Effector memory CD8-positive, alpha-beta T cell (primary cell): ENCODE measurements at places on chromosomes 6 and 20.

GRCh38 chr20:41426086-41426830 is 59.6 kb upstream of the EMILIN3 start:
- DNase-seq = no peak

DNA sequence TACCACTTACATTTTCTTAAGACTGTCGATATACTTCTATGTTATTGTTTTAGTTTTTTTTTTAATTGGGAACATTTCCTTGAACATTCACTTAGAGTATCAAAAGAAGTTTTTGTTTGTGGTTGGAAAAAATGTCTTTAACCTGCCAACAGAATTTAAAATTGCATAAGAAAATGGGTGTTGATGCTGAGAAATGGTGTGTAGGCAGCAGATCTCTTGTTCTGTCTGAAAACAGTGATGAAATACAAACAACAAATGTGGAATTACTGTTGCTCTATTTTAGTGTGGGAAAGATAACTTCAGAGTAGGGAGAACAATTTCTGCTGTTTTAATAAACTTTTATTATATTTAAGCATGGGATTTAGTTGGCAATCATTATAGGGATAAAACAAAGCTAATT is 293.5 kb downstream of the CDKAL1 start:
- DNase-seq = no peak

DNA sequence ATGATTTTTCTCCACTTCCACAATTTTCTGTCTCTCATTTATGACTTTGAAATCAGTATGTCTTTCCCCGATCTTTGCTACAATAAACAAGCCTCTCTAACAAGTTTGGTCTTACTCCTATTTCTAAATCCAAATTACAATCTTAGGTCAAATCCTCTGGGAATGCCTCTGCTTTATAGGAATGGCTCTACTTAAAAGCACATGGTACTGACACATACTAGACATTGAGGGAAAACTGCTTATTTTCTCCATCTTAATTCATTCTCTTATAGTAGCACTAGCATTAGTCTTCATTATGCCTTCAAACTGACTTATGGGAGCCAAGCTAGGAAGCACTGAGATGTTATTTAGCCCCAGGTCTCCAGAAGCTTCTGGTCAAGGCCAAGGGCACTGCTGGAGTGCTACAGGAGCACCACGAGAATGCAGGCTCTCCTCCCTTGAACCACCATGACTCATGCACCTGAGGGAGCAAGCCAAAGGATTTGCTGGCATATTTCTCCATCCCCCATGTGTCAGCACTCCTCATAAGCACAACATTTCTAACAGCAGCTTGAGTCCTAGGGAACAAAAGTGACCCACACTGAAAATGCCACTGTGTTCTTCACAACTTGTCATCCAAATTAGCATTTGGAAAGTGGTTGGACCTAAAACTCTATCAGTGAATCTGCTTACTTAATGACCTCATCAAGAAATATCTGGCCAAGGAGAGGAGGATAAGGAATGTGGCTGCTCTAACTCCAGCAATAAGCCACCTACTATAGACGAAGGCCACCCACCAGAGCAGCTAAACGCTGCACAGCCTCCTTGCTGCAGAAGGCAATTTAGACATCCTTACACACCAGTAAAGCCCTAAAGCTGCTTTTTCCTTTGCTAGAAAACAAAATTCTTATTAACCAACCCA is 156.8 kb upstream of the KCNQ5 start:
- no peak for DNase-seq

GRCh38 chr6:43172104-43173007 is 1.3 kb downstream of the SRF start:
- DNase-seq = peak; percentile 19

- no peak for DNase-seq
Measured at GRCh38 chr6:115573861-115574260, 486.8 kb downstream of the FRK start.

DNA sequence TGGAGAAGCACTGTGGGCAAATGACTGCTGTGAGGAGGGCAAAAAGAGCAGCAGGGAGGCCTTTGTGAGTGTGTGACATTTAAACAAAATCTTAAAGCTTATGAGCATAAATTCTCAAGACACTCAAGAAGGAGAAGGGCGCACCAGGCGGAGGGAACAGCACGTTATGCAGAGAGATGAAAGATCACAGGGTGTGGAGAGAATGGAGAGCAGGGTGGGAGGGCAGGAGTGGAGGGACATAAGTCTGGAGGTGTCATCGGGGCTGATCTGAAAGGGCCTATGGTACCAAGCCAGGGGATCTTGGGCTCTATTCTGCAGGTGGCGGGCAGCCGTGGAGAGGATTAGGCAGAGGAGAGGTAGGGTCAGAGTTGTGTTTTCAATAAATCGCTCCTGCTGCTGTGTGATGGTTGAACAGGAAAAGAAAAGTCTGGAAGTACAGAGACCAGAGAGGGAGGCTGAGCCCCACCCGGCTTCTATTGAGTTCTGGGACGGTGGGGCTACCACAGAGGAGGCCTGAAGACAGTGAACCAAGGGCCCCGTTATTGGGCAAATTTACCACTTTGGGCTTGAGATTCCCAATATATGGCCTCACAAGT is 24.3 kb upstream of the DLGAP4 start:
- no peak for DNase-seq

DNA sequence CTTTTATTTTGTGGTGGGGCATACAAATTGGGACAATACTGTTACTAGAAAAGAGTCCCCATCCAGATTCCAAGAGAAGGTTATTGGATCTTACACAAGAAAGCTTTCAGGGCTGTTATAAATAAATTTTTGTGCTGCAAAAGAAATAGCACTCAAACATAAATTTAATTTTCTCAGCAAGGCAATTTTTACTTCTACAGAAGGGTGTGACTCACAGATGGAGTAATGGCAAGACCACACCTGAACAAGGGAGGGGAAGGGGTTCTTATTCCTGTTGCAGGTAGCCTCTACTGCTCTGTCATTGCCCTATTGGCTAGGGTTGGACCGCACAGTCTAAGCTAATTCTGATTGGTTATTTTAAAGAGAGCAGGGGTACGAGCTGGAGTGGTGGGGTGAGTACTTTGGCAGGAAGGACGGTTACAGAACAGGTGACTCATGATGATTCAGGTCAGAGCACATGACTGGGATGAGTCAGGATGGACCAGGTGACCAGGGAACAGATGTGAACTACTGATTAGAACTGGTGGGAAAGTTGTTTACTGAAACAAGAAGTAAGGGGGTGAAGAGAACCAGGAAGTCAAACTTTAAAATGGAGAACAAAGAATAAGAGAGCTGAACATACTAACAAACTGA is 41.1 kb downstream of the CNR1 start:
- no peak for DNase-seq

GRCh38 chr20:45061244-45061643 is 39.7 kb downstream of the KCNS1 start:
- DNase-seq = no peak

DNA sequence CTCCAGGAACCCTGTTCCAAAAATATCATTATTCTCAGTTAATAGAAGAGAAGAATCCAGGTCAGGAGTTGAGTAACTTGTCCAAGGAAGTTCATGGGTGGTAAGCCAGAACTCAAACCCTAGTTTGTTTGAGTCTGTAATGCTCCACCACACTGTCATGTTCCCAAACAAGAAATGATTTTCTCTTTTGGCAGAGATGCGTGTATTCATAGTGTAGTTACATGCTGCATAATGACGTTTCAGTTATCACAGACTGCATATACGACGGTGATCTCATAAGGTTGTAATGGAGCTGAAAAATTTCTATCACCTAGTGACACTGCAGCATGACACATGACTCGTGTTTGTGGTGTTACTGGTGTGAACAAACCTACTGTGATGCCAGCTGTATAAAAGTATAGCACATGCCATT is 102.6 kb downstream of the TULP4 start:
- no peak for DNase-seq

- DNase-seq = peak; percentile 50
Measured at GRCh38 chr6:72622094-72622940, 453 bp downstream of the KCNQ5 start.

- no peak for DNase-seq
Measured at GRCh38 chr20:48951646-48952045, 30.1 kb downstream of the ARFGEF2 start.

GRCh38 chr6:163711615-163712565 is 297.4 kb downstream of the QKI start:
- DNase-seq = no peak

GRCh38 chr20:43185901-43186300 is 3.8 kb downstream of the PTPRT start:
- no peak for DNase-seq

DNA sequence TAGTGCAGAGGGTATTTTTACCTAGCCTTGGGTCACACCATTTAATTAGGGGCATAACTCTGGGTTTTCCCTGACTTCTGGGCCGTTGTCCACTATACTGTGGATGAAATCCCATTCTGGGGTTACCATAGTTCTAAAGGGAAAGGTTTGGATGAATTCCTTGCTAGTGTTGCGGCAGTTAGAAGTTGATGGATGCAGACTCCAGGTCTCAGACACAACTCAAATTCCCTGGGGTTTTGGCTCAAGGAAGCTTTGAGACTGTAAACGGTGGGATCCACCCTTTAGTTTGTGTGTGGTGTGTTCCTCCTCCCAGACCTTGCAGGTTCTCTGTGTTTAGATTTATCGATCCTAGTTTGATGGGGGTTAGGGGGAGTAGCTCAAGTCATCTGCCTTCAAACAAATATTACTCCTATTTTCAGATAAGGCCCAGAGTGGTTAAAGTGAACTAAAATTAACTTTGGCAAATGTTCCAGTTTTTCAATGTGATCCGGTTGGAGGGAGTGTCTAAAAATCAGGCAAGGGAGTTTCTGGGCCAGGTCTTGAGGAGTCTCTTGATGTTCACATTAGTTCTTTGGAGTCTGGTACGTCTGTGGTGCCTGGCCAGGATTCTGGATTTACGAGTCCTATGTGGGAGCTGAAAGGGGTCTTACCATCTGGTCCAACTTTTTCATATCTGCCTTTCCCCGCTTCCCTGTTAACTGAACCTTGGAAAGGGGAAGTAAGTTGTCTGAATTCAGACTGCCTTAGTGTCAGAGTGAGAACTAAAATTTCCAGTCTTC is 1.5 kb downstream of the RALY start:
- no peak for DNase-seq

- DNase-seq = no peak
Measured at GRCh38 chr6:22809370-22809769, 240.0 kb downstream of the HDGFL1 start.

DNA sequence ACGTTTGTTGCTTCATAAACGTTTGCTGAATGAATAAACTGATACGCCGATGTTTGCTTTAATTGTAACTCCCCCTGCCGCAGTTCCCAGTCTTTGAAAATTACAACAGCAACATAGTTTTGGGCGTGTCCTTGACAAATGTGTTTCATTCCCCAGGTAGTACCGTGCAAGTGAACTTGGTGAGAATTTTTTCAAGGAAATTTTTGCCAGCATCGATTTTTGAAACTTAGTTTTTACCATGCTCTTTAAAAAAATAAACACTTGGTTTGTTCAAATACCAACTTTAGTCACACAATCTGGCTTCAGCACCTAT is 60.1 kb downstream of the FAM217A start:
- DNase-seq = no peak

DNA sequence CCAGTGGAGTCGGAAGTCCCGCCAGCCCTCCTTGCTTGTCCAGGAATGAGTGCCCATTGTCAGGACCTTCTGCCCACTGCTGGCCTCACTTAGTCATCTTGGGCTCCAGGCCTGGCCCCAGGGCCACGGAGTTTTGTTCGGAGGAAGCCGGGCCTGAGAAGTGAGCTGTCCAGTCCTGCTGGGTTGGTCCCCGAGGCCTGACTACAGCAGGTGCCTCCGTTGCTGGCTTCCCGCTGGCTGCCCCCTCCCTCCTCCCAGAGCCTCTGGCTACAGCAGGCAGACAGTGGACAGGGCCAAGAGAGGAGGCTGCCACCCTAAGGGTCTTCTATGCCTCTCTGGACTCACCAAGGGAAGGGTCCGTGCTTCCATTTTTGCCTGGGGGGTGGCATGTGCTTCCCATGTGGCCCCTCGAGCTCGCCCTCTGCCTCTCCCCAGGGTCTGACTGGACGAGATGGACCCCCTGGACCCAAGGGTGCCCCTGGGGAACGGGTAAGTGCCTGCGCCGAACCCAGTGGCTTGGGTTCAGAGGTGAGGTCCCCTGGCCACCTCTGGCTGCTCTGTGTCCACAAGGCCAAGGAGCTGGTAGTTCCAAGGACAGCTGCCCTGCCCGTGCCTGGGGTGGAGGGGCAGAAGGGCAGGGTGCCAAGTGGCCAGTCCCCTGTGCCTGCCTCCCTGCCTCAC is 2.8 kb downstream of the COL9A3 start:
- no peak for DNase-seq

GRCh38 chr20:39640147-39640546 is 678.0 kb downstream of the DHX35 start:
- no peak for DNase-seq

DNA sequence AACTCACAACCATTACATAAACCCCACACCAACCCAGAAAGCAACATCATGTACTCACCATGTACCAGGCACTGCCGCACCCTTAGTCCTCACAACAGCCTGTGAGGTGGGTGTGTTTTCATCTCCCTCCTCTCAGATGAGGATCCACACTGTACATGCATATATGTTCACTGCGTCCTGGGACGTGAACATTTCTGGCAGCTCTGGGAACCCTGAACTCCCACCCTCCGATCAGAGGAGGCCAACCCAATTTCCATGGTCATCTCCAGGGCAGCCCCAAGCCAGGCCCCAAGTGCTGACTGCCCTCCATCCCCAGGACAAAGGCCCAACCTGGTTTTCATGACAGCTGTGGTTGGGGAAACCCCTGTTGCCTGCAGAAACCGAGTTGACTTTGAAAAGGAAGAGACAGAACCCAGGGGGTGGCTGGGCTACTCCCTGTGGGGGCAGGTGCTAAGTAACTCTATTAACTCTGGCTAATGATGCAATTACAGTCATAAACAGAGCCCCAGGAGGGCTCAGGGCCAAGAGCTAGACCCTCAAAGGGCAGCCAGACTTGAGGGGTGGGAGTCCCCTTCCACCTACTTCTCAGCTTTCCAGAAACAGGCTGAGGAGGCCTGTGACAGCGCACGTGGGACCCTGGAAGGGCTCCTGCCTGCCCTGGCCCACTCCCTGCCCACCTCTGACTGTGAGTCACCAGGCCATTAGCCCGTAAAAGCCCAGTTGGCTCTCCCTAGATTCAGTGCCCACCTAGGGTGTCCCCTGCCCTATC is 2.6 kb downstream of the TFEB start:
- peak; percentile 70 for DNase-seq

- DNase-seq = no peak
Measured at GRCh38 chr6:158441716-158442215, 118.1 kb upstream of the TMEM181 start.

GRCh38 chr20:45821947-45822346 is 5.2 kb downstream of the TNNC2 start:
- DNase-seq = no peak

- no peak for DNase-seq
Measured at GRCh38 chr6:160737934-160738333, 35.9 kb downstream of the PLG start.

GRCh38 chr20:24598996-24599395 is 129.6 kb downstream of the SYNDIG1 start:
- no peak for DNase-seq

DNA sequence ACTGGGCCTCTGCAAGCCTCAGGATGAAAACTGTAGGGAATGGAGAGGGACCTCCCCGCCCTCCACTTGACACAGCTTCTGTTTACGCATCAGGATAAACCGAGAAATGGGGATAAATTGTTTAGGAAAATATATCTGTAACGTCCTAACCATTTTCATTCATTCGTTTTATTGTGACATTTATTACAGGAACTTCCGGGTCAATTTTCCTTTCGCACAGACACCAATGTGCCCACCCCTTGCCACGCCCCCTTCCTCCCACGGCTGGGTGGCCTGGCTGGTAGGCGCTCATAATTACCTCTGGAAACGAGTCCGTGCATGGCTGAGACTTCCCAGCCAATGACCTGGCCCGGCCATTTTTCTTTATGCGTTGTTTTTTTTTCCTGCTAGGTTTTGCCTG is 96.1 kb downstream of the BMP7 start:
- DNase-seq = no peak

- no peak for DNase-seq
Measured at GRCh38 chr20:56382696-56383095, 9.3 kb downstream of the AURKA start.
